ENCODE measurements at places on chromosomes 13 and 19.
A peak's percentile ranks its signal among the peaks of the same experiment; 100 is the strongest.

GRCh38 chr13:106710266-106710665, 142.3 kb upstream of the ARGLU1 start:
- DNase-seq = no peak

- no peak for DNase-seq
These were observed 104.0 kb downstream of the DGKH start for GRCh38 chr13:42152495-42152894.

DNA sequence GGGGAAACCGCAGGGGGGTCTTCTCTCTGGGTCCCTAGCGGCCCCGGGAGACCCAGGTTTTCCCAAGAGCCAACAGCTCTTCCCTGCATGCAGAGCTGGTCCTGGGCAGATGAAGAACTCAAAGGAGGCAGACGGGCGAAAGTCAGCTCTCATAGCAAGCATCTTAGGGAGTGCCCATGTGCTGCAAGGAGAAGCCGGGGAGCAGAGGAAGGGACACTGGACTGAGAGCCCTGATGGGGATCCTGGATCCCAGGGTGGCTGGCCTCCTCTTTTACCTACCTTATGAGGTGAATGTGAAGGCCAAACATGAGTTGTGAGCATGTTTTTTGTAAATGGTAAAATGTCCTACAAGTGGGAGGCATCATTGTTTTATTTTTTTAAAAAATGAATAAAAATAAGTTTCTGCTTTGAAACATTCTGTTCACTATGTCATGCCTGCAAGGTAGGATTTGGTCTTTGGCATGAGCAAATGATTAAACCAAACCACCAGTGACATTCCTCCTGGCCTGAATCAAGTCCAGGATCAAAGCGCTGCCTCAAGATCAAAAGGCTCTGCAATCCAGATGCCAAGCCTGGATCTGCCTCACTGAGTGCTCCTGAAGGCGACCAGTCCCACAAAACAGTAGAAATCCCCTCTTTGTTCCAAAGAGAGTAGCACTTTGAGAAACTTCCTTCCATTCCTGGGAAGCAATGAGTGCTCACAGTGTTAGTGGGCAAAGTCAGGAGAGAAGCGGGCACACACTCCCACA, 92.2 kb upstream of the SERP2 start:
- DNase-seq = no peak

DNA sequence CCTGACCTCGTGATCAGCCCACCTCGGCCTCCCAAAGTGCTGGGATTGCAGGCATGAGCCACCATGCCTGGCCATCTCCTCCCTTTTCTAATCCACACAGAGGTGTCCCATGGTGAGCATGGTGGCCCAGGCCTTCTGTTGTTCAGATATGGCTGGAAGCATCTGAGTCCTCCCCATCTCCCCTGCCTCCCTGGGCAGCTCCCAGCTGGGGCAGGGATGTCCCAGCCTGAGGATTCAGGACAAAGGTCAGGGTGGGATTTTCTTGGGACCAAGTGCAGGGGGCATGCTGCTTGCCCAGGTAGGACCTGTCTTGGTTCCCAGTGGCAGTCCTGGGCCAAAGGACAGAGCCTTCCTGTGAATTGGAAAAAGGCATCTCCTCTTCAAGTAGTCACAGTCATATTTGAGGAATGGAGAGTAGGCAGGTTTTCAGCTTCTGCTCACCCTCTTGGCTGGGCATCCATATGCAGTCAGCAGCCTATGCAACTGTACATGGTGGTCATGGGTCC, 10.8 kb downstream of the ADGRE2 start:
- no peak for DNase-seq

- no peak for DNase-seq
These were observed 176.0 kb upstream of the TSC22D1 start for GRCh38 chr13:44752164-44752563.

DNA sequence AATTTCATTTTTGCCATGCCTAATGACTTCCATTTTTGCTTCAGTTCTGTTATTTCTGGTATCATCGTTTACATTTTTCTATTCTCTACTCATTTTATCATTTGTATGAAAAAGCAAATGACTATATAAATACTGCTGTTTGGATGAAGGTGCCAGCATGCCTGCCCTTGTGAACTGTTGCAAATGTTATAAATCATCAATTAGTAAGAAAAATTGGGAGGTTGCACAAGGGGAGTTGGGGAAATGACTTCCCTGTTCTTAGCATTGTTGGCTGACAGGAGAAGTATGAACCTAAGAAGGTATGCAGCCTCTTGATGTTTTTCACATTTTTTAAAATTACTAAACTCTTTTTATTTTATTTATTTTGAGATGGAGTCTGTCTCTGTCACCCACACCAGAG, 15.1 kb downstream of the SAFB start:
- DNase-seq = no peak

DNA sequence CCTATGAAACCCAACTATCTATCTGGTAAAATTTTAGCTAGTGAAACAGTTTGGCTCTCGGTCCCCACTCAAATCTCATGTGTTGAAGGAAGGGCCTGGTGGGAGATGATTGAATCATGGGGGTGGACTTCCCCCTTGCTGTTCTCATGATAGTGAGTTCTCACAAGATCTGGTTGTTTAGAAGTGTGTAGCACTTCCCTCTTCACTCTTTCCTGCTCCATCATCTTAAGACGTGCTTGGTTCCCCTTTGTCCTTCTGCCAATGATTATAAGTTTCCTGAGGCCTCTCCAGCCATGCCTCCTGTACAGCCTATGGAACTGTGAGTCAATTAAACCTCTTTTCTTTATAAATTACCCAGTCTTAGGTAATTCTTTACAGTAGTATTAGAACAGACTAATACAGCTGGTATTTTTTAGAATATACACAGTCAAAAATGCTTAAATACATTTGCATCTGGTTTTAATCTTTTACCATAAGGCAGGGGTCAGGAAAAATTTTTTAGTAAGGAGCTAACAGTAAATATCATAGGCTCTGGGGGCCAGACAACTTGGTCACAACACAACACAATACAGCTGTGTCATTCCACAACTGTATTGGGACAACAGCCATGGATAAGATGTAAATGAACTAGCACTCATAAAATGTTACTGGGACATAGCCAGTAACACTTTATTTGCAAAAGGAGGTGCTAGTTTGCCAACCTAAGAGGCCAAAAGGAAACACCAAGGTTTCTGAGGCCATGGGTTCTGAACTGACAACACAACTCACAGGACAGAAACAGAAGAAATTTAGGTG, 24.3 kb downstream of the DZIP1 start:
- DNase-seq = no peak

DNA sequence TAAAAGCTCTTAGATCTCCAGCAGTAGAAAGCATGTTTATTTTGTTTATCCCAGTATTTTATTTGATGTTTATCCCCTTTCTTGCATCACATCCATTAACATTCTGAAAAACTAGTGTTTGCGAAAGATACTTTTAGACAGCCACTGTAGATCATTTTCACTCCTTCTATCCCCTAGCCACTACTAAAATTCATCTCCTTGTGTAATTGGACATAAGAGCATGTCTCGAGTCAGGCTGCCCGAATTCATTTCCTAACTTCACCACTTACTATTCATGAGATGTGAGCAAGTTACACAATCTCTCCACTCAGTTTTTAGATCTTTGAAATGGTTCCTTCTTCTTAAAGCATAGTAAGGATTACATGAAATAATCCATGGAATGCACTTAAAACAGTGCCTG, 514.0 kb downstream of the KLF5 start:
- DNase-seq = no peak

GRCh38 chr13:35643625-35644024, 167.1 kb upstream of the MAB21L1 start:
- no peak for DNase-seq

DNA sequence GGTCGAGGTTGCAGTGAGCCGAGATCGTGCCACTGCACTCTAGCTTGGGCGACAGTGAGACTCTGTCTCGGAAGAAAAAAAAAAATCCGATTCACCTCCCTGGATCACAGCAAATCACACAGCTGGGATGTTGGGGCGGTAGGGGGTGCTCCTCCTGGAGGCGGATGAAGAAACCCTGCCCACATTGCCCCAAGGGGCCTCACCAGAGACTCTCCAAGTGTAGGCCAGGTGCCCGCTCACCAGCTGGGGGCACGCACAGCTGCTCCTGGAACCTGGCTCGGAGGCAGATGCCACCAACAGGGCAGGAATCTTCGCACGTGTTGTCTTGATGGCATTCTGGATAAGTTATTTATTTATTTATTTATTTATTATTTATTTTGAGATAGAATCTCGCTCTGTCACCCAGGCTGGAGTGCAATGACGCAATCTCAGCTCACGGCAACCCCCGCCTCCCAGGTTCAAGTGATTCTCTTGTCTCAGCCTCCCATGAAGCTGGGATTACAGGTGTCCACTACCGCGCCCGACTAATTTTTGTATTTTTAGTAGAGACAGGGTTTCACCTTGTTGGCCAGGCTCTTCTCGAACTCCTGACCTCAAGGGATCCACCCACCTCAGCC, 3.1 kb downstream of the UQCR11 start:
- no peak for DNase-seq

DNA sequence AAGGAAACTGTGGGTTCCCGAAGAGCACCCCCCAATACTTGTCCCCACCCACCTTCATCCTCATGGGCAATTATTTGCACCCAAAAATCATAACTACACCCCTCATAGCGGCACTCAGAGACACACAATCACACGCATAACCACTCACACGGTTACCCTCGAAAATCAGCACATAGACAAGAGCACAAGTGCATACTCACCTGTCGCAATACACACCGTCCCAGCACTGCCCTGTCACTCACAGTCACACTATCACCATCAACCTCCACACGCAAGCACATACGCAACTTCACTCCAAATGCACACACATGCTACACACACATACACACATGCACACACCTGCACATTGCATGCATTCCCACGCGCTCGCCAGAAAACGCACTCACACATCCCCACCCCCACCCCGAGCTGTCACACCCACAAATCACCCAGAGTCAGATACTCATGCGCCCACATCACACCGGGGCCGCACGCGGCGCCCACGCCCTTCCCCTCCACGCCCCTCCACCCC, 535 bp downstream of the COL5A3 start:
- DNase-seq = no peak

- DNase-seq = no peak
These were observed 127.6 kb downstream of the KDM4B start for GRCh38 chr19:5096536-5096935.

GRCh38 chr13:26694609-26695359, 65.8 kb downstream of the GPR12 start:
- no peak for DNase-seq

DNA sequence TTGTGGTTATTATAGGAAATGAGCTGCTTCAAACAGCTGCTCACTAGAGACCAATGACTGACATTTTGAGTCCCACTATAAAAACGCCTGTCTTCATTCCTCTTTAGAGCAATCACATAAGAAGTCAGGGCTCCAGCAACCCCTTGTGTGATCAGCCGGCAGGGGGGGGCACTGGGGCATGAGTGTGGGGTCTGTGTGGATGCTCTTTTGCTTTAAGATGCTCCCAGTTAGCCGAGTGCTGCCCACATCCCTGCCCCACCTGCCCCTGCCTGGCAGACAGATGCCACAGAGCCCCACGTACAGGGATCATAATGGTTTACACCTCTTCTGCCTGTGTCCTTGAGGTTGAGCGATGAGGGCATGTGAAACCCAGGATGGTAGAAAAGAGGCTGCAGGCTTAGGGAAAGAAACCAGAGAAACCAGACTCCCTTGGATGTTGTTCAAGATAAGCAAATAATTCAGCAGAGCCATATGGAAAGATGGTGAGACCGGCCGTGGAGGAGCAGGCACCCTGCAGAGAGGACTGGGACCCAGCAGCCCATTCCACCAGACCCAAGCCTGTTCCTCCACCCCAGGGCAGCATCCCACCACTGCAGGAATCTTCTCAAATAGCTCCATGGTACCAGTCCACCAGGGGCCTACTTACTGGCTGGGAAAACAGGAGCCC, 55.4 kb downstream of the CHST8 start:
- DNase-seq = no peak

- DNase-seq = peak; percentile 34
These were observed 1.9 kb downstream of the RAB11B start for GRCh38 chr19:8392017-8392591.

DNA sequence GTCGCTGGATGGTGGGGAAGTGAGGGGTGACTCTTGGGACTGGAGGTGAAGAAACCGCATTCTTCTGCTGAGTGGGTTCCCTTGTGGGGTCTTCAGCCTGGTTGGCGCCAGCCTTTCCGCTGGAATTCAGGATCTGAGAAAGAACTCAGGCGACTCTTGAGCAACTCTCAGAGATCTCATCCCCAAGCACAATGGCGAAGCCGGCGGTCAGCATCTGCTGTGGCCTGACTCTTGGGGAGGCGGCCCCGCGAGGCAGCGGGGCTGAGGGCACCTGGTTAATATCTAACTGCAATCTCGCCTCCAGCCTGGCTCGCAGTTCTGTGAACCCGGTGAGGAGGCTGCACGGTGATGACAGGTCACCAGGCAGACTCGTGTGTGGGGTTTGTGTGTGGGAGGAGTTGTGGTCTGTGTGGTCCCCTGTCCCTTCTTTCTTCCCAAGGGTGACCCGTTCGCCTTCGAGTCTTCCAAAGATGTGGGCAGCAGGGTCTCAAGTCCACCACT, 883 bp downstream of the ZNF441 start:
- DNase-seq = no peak

DNA sequence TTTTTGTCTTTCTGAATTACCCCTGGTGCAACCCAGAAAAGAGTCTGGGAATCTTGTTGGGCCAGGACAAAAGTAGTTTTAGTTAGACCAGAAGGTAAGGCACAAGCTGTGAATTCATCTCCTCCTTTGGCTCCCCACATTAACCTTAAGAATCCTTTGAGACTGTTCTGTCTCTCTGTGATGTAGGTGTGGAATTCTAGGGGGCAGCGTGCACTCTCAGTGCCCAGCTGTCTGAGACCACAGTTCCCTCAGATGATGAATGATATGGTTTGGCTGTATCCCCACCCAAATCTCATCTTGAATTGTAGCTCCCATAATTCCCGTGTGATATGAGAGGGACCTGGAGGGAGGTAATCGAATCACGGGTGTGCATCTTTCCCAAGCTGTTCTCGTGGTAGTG, 43.9 kb downstream of the ZNF506 start:
- DNase-seq = no peak
